ENCODE measurements at places on chromosomes 11 and 22.

DNA sequence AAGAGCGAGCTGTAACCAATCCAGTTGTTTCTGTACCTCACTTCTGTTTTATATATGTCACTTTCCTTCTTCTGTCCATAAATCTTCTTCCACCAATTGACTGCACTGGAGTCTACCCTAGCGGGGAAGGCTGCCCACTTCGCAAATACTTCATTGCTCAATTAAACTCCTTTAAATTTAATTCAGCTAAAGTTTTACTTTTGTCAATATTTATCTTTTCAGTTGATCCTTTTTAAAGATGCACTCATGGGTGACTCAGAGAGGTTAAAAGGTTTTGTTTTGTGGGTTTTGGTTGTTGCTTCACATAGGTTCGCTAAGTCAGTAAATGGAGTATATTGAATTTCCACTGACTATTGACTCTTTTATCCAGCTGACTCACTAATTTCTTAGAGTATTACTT, 597.2 kb downstream of the DLG2 start:
- DNase-seq: no peak

DNA sequence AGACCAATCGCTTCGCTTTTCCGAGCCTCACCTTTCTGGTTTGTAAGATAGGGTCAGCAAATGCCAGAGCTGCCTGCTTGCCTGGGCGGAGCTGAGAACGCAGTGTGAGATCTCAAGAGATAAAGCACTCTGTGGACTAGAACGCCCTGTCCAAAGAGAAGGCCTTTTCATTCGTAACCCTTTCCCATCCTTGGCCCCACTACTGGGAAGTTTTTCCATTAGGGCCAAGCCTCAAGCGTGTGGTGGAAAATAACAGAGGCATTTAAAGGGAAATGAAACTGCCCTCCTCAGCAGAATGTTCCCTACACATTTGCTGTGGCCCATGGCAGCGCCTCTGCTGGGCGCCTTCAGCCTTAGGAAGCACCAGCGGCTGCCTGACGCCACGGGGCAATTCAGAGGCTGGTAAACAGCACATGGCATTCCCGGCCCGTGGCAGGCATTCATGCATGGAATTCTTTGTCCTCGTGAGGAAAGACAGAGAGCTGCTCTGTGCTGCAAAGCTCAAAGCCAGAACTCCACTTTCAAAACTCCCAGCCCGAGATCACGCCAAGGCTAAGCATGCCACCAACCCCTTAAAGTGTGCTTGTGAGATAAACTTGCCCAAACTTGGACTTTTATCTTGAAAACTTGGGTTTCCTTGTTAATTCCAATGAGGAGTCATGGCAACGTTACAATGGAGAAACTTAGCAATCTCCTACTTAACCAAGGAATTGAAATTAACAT, 38.1 kb downstream of the AHNAK start:
- no peak for DNase-seq

- DNase-seq: no peak
These were observed 121.4 kb upstream of the CD82 start for GRCh38 chr11:44443836-44444769.

- DNase-seq: no peak
These were observed 1110.4 kb upstream of the CCDC90B start for GRCh38 chr11:84396521-84396920.

DNA sequence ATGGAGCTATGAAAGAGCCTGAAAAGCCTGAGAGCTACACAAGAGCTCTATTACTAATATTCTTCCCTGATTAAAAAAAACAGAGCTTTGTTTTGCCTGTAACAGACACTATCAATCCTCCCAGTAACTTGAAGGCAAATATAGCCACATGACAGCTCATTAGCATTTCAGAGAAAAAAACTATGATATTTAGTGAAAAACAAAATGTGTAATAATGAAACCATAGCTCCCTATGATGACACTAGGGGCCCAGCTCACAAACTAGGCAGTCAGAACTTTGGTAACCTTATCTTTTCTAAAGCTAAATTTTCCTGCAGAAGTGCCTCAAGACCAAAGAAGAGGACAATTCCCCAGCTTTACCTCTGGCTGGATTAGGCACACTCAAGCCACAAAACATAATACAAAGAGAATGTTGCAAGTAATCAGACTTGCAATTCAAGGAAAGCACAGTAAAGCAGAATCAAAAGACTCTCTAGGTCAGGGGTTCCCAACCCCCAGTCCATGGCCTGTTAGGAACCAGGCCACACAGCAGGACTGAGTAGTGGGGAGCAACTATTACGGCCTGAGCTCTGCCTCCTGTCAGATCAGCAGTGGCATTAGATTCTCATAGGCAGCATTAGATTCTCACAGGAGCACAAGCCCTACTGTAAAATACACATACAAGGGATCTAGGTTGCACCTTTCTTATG, 53.3 kb downstream of the MRTFA start:
- no peak for DNase-seq

- DNase-seq: no peak
These were observed 23.1 kb downstream of the FADD start for GRCh38 chr11:70226183-70226582.

DNA sequence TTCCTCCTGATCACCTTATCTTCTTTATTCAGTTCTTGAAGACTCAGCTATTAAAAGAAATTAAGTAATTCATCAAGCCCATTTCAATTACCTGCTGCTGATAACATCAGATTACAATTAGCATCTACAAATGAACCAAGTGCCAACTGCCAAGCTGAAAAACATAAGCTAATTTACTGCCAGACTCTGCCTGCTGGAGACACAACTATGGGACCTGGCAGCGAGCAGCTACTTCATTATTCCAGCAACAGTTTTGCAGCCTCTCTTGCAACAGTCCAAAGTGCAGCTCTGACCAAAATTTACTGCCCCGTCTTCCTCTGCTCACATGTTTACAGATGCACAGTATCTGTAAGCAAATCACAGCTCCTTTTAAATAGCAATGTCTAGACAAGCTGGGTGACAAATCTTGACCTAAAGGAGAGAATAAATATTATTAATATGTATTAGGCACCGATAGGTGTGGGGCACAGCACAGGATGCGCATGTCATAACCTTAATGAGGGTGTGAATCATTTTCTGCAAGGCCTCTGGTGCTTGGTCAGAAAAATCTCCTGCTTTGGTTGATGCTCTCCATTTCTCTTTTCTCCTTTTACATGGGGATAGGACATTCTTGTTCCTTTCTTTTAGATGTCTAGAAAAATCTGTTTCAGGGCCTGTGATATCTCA, 232.2 kb upstream of the PITPNB start:
- DNase-seq: no peak

Measured in activated CD8-positive, alpha-beta memory T cell treated with anti-CD3 and anti-CD28 coated beads for 48 hours (primary cell).